NCI-H460 (cell line): ENCODE measurements at places on chromosomes 4 and X.

GRCh38 chr4:169260217-169260866 lies 10.4 kb downstream of the SH3RF1 start:
- DNase-seq, result no peak

DNA sequence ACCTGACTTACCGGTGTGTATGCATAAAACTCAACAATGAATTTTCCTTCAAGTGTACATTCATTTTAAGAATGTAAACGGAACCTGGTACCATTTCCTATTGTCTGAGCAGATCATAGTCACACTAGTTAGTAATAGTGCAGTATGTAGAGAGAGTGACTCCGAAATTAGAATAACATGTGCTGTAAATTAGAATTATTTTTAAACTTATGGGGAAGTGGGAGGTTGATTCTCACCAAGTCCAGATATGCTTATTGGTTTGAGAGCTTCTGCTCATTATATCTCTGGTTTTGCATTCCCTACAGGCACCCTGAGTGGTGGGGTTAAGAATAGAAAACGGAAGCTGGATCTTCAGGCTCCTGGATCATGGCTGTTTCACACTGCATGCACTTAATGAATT lies 39.6 kb downstream of the KLF3 start:
- no peak for DNase-seq

DNA sequence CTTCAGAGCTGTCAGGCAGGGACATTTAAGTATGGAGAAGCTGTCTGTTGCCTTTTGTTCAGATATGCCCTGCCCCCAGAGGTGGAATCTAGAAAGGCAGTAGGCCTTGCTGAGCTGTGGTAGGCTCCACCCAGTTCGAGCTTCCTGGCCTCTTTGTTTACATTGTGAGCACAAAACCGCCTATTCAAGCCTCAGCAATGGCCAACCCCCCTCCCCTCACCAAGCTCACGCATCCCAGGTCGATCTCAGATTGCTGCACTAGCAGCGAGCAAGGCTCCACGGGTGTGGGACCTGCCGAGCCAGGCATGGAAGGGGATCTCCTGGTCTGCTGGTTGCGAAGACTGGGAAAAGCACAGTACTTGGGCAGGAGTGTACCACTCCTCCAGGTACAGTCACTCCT lies 59.3 kb downstream of the ZNF674 start:
- DNase-seq, result no peak

DNA sequence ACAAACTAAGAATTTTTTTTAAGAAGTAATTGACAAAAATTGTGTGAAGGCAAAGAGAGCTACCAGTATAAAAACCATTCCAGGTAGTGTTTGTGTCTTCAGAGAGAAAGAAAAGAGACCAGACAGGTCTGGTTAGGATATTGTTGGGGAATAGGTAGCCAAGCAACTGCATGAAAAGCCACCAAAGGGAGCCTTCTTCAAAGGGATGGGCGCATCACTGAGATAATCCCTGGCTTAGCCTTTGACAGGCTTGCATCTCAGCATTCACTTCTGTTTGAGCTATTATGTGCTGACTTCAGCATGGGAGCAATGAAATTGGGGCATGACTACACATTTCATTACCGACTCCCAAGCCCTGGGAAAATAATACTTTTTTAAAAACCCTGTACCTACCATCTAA lies 496.6 kb downstream of the IL1RAPL1 start:
- DNase-seq, result no peak

GRCh38 chr4:6319530-6320150 lies 50.0 kb downstream of the WFS1 start:
- DNase-seq, result no peak

- DNase-seq, result no peak
These were observed 625.4 kb upstream of the GALNT7 start for GRCh38 chr4:172543249-172543648.

- DNase-seq, result no peak
These were observed 5.1 kb upstream of the CXCL9 start for GRCh38 chr4:76012388-76012801.

DNA sequence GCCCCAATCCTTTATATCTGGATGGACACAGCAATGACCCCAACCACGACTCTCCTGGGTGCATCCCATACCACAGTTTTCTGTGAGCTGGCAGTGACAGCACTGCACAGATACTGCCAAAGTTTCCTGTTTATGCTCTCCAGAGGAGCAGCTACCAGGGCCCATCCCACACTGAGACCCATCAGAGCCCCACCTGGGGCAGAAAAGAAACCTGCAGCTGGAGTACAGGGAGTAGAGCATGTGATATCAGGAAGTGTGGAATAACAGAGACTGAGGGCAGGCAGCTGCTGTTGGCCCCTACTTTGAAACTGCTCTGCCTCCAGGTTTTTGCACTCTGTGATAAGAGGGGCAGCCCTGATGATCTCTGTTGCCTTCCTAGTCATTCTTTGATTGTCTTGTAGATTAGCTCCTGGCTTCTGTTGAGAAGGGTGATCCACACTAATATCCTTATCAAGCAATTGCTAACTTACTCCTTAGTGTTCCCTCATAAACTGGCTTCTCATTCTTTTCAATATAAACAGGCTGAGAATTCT lies 526.3 kb upstream of the TECRL start:
- DNase-seq, result no peak

DNA sequence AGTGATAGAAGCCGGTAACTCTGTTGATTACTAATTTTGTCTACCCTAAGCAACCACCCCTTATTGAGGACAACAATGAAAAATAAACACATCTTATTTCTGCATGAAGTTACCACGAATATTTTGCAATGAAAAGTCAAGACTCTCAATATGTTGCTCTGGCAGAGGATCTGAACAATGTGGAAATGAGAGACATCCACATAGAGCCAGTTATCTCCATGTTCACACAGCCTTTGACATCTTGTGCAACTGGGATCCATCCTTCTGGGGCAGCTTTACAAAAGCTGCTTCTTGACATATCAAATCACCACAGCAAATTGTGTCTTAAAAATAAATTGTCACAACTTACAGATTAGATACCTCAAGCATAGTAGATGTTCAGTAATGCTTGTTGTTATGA lies 10.2 kb downstream of the EDNRA start:
- no peak for DNase-seq

GRCh38 chrX:153828723-153829548 lies 1.4 kb downstream of the PDZD4 start:
- no peak for DNase-seq

- DNase-seq, result no peak
These were observed 86.3 kb upstream of the GABRA3 start for GRCh38 chrX:152537373-152537772.

DNA sequence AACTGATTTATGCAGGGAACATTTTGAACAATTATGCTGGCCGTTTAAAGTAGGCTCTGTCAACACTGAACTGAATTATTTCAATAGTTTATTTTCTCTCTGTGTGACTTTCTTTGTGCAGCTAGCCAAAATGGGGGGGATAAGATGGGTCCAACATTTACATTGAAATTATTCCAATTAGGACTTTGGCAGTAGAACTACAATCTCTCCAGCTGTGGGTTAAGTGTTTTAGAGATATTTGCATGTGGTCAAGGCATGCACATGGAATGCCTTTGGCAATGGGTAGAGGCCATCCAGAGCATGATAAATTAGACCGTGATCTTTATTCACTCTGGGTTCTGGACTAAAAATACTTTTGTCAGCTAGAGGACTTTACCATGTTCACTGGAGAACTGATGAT lies 107.9 kb upstream of the ELOVL6 start:
- DNase-seq, result no peak

GRCh38 chr4:37628977-37629609 lies 57.1 kb downstream of the RELL1 start:
- peak; percentile 12 for DNase-seq

DNA sequence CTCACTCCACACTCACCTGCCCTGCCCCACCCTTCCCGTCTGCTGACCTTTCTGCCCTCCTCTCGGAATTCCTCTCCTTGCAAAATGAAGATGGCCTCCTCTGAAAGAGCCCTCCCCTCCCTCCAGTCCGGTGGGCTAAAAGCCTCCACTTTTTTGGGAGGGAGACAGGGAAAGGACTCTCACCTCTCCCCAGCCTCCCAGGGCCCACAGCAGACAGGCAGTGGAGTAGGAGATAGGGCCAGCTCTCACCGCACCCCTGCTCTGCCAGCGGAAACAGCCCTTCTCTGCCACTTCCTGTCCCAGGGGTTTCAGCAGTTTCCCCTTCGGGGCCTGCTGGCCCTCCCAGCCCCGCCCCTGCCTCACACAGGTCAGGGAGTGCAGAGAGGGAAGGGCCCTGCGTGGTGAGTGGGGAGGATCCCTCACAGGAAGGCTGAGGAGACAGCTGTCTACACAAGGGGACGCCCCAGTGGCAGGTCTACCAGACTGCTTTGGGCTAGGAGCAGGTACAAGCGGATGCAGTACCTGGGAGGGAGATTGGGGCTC lies 18.2 kb downstream of the ELF4 start:
- no peak for DNase-seq

DNA sequence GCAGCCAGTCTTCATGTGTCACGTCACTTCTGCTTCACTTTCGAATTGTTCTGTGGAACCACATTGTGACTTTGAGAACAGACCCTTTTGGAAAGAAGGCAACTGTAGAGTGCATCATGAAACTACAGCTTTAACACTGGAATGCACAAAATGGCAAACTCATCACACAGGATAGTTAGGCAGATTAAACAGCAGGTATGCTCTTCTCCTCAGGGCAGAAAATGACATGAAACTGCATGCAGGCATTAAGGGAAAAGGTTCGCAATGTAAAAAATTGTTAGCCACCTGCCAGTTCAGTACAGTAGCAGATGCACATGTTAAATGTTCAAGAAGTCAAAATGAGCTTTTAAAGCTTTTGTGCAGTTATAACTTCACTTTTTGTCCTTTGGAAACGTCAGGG lies 864.6 kb upstream of the IGFBP7 start:
- DNase-seq, result no peak
